ENCODE measurements at places on chromosomes 11 and 22.
A peak's percentile ranks its signal among the peaks of the same experiment; 100 is the strongest.

DNA sequence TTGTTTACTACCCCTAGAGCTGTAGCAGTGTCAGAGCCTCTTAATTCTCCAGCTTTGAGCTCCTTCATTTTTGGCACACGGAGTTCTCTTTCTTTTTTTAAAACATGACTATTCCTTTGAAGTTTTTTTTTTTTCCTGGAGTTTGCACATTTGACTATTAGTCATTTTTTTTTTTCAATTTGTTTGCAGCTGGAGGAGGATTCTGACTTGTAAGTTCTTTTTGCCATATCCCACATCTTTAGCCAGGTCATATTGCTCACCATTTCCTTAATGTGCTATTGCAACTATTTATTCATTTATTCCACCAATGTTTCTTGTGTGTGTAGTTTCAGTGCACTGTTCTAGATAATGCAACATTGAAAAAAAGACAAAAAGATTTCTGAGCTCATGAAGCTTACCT lies 166.3 kb upstream of the ARHGAP20 start:
- no peak for DNase-seq

- DNase-seq = no peak
Measured at GRCh38 chr11:10444725-10445315, 10.2 kb upstream of the AMPD3 start.

DNA sequence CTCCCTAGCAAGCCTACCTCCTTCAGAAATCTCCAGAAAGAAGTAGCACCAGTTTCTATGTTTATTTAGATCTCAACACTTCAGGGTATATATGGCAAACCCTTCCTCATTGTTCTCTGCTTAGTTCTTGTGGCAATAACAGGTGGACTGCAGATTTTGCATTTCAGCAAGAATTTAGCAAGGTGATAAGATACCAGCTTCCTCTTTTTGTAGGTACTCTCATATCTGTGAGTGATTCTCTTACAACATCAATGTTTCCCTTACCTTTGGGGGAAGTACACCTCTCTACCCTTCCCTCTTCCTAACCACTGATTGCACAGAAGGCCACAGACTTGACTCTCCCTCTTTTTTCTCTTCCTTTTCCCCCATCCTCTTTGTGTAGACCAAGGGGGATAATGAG lies 230.9 kb upstream of the SESN3 start:
- no peak for DNase-seq

GRCh38 chr11:110497231-110497978 lies 67.7 kb downstream of the FDX1 start:
- DNase-seq = no peak

DNA sequence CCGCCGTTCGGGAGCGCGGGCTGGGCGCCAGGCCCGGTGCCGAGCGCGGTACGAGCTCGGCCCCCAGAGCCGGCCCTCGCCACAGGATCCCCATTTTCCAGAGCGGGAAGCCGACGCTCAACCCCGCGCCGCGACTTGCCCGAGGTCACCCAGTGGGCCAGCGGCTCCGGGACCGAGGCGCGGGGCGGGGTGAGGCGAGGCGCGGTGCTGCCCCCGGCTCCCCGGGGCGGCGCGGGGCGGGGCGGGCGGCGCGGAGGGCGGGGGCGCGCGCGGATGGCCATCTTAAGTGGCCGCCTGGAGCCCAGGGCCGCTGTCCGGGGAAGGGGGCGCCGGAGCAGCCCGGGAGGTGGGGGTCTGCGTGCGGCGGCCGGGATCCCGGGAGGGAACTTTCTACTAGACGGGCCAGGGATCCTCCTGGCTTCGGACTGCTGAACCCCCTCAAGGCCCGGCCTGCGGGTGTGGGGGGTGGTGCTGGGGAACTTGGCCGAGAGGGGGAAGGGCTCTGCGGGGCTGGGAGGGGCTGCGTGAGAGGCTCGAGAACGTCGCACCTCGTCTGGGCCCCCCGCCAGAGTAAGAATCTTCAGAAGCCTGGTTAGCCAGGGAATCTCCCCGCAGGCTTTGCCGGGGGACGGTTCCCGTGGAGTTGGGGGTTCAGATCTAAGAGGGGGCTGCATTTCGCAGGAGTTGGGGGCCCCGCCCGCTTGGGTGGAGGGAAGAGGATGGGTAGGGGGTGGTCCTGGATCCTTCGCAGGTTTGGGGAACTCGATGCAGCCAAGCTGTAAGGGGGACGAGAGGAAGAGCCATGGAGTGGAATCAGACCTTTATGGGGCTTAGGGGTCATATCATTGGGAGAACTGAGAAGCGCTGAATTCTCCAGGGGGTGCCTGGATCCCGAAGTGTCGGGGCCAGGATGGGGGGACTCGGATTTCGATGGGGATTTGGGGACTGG lies 678 bp upstream of the INPPL1 start:
- DNase-seq = peak; percentile 68

DNA sequence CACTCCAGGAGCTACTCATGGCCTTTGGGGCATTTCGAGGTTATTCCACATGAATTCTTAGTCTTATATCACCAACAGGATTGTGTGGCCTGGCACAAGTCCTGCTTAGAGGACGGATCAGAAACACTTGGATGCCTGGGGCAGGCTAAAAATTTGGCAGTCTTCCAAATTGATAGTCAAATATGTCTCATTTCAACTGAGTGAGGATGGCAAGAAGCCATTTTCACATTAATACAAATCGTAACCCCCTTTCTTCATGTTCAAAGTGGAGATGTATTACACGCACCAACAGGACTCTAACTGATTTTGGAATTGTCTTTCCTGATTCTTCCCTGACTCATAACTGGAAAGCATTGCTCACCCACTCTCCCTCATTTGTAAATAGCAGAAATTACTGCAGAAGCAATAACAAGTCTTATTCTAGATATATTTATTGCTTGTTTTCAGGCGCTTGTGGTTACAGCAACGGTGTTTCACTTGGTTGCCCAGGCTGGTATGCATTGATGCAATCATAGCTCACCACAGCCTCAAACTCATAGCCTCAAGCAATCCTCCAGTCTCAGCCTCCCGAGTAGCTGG lies 10.3 kb upstream of the CCDC86 start:
- no peak for DNase-seq

DNA sequence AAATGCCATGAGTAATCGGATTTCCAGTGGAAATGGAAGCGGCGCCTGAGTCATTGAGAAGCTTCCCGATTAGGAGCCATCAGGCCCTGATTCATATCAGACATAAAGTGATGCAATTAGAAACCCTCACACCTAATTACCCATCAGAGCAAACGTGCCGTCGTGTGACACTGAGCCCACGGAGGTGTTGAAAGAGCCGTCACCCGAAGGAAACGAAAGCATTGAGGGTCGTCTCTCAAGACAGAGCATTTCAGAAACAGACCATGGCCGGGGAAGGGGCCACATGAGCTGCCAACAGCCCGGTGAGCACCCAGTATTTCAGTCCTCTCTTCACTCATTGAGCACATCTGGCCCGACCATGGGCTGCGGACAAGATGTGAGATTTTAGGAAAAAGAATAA lies 829.3 kb downstream of the TBC1D22A start:
- DNase-seq = no peak

GRCh38 chr11:44072757-44073658 lies 6.9 kb downstream of the ACCS start:
- DNase-seq = no peak

- DNase-seq = no peak
Measured at GRCh38 chr22:26196657-26197056, 27.4 kb downstream of the SEZ6L start.

GRCh38 chr11:96794152-96794551 lies 404.3 kb downstream of the JRKL start:
- DNase-seq = no peak

DNA sequence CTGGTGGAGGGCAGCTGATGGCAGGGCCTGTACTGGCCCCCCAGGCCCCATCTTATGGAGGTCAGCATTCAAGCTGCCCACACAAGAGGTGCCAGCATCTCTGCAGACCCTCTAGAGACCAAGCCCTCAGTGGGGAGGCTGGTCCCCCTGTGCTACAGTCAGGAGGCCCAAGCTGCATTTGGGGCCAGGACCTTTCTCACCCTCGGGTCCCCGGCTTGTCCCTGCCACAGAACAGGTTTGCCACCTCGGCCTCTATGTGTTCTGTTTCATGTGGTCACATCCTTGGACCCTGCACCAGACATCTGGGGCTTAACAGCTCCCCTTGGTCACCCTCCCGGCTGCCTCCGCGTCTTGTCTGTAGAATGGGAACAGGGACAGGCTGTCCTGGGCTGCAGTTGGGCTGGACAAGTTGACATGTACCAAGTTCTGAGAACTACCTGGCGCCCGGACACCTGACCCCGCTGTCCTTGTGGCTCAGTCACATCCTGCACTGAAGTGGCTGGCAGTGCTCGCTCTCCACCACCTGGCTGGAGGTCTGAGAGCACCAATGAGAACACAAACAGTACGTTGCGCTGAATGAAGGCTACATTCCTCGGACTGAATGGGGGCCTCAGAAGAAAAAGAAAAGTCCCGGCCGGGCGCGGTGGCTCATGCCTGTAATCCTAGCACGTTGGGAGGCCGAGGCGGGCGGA lies 2.7 kb upstream of the PLXNB2 start:
- DNase-seq = no peak

- no peak for DNase-seq
Measured at GRCh38 chr11:4065086-4065485, 29.5 kb upstream of the RRM1 start.

DNA sequence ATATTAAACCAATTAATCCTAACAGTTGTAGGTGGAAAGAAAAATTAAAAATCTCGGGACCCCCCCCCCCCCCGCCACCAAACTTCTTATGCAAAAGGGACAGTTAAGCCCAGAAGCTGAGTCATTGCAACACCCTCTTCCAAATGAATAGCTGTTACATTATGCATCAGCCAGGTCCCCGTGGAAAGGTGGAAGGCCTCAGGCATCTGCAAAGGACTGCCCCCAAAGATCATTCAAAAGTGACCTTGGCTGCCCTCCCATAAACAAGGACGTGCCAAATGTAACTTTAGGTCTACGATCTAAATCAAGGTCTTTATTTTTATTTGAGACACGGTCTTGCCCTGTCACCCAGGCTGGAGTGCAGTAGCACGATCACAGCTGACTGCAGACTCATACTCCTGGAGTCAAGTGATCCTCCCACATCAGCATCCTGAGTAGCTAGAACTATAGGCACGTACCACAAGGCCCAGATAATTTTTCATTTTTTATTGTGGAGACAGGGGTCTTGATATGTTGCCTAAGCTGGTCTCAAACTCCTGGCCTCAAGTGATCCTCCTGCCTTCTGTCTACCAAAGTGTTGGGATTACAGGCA lies 22.8 kb downstream of the SYN3 start:
- DNase-seq = no peak

DNA sequence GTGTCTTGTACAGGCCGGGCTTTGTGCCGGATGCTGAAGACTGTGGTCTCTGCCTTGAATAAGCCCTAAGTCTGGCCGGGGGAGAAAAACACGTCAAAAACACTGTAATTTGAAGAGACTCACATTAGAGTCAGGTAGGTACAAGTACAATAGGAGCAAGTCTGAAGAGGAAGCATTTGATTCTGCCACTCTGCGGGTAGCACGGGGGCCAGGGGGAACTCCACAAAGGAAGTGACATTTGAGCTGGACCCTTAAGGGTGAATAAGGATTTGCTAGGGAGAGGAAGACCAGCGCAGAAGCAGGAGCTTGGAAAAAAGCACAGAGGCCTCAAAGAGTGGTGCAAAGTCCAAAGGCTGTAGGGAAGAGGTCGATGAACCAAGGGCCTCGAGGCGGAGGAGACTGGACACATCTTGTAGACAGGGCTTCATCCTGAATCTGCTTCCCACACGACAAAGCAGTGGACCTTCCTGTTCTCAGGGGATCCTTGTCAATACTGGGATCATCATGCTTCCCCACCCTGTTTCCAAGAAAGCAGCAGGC lies 38.7 kb downstream of the BUD13 start:
- no peak for DNase-seq

- DNase-seq = no peak
Measured at GRCh38 chr11:786235-787083, 3.4 kb downstream of the CEND1 start.

DNA sequence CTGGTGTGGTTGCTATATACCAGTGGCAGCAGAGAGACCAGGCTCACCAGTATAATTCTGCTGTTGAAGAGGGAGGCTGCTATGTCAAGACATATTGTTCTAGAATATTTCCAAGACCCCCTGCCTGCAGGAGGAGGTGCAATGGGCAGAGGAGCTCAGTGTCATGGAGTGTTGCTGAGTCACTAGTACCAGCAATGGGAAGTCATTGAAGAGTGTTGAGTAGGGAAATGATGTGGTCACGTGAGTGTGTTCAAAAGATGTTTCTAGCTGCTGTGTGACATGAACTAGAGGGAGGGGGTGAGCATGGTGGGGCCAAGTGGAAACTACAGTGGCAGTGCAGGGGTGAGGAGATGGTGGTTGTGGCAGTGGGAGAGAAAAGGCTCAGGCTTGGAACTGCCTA lies 76.3 kb upstream of the BIRC3 start:
- DNase-seq = no peak

- peak; percentile 28 for DNase-seq
Measured at GRCh38 chr11:17351510-17352176, at the start of gene NCR3LG1. Gene NCR3LG1 (plus strand): TSS chr11:17351800. CDS start chr11:17351970, 170 bp downstream.

- DNase-seq = no peak
Measured at GRCh38 chr11:1868636-1869291, 15.9 kb downstream of the LSP1 start.

GRCh38 chr11:88402784-88403183 lies 65.2 kb upstream of the CTSC start:
- DNase-seq = no peak

DNA sequence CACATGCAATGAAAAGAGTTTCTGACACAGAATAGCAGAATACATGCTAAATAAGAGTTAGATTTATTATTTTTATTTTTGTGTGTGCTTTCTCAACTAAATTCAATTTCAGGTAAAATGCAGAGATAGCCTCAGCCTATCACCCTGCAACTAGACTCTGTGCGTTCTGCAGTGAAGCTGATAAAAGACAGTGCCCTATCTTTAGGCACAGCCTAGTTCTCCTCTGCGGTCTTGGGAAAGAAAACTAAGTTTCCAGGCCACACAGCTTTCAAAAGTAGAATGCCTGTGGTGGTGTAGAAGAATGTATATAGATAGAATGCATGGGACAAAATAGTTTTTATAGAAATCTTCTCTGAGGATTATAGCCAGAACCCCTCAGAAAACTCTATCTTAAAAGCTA lies 12.0 kb upstream of the MMP1 start:
- no peak for DNase-seq

DNA sequence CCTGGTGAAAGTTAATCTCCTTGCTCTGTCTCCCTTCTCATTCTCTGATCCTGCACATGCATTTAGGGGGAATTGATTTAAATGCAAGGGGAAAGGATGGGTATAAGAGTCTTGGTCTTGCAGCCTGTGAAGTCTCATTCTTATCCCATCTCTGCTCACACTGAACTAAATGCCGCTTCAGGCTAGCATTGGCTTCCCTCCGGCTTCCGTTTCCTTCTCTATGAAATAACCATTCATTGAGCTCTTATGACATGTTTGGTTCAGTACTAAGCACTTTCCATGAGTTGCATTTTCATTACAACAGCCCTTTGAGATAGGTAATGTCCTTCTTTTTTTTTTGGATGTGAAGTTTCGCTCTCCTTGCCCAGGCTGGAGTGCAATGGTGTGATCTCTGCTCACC lies 5.6 kb downstream of the ZBTB16 start:
- DNase-seq = no peak

- DNase-seq = no peak
Measured at GRCh38 chr11:106152013-106152412, 74.6 kb downstream of the AASDHPPT start.

GRCh38 chr11:111729831-111730311 lies 36.3 kb downstream of the PPP2R1B start:
- no peak for DNase-seq
